Stimulated activated CD4-positive, alpha-beta T cell treated with anti-CD3 and anti-CD28 coated beads, TNF-alpha, amount 100 ng/mL, for 1 hour (primary cell): ENCODE measurements at places on chromosomes 13 and 19.

DNA sequence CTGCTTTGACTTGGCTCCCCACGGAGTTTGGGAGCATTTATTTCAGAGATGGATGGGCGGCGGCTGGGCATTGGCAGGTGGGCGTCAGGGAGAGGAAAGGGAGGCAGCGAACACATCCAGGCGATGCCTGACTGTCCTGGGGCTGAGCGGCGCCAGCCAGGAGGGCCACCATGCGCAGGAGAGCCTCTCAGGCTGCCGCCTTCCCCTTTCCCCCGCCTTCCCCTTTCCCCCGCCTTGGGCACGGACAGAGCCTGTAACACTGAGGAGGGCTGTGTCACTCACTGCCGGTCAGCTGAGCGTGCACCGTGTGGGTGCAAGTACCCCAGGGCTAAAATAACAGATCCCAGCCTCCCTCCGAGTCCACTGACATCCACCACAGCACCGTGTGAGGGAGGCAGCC lies 11.4 kb downstream of the MCF2L start:
- no peak for DNase-seq

GRCh38 chr13:79749984-79750551 lies 269.1 kb downstream of the NDFIP2 start:
- DNase-seq = no peak

DNA sequence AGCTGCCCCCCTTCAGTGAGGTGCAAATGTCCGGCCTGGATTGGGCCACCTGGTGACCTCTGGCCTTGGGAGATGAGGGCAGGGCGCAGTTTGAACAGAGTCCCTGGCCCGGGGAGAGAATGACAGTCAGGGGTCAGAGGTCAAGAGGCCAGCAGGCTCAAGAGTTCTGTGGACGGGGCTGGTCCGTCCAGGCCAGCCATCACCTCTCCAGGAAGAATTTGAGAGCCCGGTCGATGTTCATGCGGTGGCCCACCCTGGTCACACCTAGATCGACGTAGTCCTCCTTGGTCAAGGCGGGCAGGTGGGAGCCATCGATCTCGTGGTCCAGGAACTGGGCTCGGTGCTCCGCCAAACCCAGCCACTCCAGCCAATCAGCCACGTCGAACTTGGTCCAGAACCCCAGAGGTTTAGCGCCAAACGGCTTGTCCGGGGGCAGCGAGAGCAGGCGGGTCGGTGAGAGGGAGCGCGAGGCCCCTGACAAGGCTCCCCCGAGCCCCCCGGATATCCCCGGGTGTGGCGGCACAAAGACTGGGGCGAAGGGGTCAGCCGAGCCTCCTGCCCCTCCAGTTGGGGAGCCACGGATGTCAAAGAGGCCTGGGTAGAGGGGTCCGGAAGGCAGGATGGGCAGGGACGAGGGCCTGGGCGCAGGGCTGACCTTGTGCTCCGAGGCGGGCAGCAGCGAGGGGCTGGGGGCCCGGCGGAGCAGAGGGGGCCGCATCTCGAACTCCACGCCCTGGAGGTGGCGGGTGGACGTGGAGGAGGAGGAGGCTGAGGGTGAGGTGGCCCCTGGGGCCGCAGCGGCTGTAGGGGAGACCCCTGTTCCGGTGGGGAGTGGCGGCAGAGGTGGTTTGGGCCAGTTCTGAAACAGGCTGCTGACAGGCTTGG lies 12.8 kb downstream of the C19orf81 start:
- no peak for DNase-seq

DNA sequence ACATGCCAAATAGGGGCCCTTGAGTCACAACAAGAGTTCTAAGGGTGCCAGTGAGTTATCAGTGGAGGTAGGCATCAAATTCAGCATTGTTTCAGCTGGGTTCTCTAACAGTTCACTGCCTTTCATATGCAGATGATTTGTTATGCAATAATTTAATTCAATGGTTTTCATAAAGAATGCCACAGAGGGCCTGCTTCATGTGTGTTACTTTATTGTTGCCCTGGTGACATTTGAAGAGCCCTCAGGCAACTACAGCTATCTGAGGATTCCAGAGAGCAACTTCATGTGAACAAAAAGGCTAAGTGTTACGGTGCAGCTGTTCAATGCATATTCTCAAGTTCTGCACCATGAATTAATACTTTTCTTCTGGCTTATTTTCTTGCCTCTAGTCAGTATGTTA lies 43.1 kb upstream of the STARD13 start:
- DNase-seq = no peak

GRCh38 chr19:57682226-57682766 lies 519 bp downstream of the ZNF551 start:
- no peak for DNase-seq

DNA sequence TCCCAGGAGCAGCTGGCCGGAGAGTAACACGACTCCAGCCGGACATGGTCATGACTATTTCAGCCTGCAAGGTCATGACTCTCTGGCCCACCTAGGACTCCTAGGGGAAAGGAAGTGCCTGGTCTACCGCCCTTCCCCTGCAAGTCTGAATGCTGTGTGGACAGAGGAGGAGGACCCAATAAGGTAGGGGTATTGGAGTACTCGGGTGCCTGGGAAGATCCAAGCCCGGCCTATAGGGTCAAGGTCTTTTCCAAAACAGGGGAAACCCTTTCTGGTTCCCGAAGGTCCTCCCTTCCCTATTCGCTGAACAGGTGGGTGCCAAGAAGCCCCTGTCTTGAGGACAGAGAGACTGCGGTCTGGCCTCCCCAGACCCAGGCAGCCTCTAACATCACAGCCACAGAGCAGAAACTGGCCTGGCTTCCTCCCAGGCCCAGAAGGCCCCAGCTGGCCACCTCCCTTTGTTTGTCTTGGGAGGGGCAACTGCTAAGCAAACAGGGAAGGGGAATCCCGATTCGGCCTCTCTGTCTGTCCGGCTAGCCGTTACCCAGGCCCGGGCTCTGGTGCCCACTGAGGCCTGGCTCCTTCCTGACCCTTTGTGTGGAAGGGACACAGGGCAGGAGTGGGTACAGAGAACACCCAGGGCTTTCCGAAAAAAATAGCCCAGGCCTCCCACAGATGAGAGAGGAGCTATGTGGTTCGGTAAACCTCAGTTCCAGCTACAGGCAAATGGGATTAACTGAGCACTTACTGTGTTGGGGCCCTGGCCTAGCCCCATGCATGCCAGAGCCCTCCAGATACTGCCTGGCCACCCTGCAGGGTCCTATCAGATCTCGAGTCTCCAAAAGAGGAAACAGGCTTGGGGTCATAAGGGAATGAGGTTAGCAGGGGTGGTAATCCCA lies 5.2 kb upstream of the GRAMD1A start:
- DNase-seq = no peak

DNA sequence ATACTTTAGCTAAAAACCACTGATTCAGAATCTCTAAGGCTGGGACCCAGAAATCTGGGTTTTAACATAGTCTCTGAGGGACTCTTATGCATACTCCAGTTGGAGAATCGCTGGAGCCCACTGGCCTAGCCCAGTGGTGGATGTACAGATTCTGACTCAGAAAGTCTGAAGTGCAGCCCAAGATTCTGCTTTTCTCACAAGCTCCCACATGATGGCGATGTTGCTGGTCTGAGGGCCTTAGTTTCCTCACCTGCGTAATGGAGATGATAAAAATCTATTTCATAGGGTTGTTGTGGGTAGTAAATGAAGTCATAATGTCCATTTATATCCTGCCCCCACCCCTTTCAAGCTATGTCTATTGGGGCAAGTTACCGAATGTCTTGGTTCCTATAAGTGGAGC lies 7.7 kb upstream of the CDADC1 start:
- no peak for DNase-seq

DNA sequence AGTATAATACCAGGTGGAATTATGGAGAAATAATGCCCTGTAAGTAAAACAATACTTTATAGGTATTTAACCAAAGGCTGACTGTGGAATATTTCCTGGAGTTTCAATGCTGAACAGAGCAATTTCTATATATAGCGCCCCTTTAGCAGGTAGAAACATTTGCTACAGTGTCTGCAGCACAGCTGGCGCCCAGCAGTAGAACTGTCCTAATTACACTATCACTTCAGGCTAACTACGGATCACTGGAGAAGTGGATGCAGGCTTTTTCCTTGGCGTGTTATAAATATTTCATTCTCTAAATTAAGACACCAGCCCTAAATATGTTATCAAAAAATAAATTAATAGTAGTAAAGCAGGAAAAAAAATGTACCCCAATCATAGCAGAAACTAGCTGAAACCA lies 3.1 kb downstream of the SHISA2 start:
- no peak for DNase-seq

- no peak for DNase-seq
Observed at GRCh38 chr19:1445932-1446712, 3.8 kb upstream of the APC2 start.

- DNase-seq = no peak
Observed at GRCh38 chr19:49772850-49773432, 6.1 kb downstream of the AP2A1 start.

- no peak for DNase-seq
Observed at GRCh38 chr19:49104229-49104864, 9.8 kb upstream of the LIN7B start.

- no peak for DNase-seq
Observed at GRCh38 chr19:1618157-1619093, 13.2 kb upstream of the UQCR11 start.

DNA sequence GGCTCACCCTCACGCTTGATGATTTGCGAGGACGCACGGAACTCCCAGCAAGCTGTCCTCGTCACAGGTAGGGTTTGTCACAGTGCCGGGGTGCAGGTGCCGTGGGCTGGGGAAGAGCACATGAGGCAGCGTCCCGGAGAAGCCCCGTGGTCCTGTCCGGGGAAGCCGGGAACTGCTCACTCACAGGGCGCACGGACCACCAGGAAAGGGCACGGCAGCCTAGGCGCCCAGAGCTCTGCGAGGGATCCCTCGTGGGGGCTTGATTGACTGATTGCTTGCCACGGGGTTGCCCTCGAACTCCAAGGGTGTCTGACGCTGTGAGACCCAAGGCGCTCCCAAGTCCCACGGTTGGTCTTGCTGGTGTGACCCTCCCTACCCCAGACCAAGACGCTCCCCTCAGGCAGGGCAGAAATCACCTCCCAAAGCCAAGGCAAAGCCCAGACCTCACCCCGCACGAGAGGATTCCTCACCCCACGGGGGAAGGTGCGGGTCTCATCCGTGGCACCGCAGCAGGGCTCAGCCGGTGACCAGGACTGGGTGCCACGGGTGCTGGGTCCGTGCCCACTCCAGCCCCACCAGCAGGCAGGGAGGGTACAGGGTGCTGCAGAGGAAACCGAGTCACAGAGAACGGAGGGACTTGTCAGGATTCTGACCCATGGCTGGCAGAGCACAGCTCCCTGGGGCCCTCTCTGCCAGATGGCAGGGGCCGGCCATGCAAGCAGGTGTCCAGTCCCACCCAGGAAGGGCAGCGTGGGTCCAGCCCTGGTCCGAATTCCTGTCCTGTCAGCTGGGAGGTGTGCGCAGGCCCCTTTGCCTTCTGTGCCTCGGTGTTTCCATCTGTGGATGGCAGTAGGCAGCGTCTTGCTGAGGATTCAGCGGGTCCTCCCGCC lies 7.7 kb downstream of the C2CD4C start:
- no peak for DNase-seq

- no peak for DNase-seq
Observed at GRCh38 chr19:1057176-1057855, 9.7 kb upstream of the ARHGAP45 start.

- DNase-seq = no peak
Observed at GRCh38 chr13:68808456-68808855, 1299.2 kb upstream of the ATXN8OS start.

- no peak for DNase-seq
Observed at GRCh38 chr19:55638864-55639359, 1.9 kb upstream of the ZNF580 start.

DNA sequence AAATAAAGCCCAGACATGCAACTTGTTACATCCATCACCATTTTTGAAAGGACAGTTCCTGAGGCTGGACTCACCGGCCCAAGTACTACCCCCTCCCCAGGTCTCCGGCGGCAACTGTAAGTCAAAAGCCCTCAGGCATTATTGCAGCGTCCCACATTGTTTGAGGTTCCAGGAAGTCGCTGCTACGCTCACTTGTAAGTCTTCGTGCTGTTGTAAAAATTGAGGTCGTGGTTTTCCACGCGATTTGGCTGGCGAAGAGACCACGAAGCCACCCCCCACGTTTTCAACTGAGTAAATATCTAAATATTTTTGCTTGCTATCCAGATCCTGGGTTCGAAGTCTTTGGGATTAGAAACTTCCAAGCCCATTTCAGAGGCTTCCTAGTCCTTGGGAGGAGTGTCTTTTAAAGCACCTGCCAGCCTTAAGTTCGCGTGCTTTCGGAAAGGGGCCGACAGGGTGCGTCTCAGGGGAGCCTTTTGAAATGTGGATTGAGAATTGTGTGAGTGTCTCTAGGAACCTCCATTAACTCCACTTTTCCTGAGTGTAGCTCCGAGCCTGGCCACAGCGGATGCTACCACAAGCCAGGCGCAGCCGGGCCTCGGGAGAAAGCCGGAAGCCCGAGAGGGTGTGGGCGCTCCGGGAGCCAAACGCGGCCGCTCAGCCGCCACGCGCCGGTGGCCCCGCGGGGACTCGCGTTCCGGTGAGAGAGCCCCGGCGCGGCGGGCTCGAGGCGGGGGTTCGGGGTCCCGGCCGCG lies 434 bp upstream of the FNDC3A start:
- DNase-seq = peak; percentile 17

DNA sequence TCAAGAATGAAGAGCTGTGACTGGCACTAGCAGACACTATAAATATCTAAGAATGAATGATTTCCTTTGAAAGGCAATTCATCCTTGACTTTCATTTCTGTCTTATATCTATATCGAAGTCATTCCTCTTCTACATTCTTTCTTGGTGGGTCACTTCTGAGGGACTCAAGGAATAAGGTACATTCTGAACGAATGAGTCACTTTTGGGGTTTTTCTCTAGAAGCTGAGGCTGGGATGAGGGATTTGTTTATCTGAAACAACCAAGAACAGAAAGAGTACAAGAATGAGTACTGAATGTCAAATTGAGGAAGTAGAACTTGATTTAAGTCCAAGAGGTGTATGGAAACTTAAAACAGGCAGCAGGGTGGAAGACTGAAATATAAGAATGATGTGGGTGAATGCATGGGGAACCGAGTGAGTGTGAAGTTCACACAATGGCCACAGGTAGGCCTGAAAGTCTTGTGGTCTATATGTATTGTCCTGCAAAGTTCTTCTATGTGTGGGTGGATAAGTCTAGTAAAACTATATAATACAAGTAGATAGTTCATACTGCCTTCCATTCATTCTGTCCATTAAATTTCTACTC lies 343.9 kb downstream of the OXGR1 start:
- DNase-seq = no peak

- DNase-seq = no peak
Observed at GRCh38 chr13:100197591-100198365, 108.9 kb downstream of the PCCA start.
